Urinary bladder (tissue), 4 donors: ENCODE measurements at places on chromosomes 1 and 21. TPM values are rescaled to one million over a fixed set of nuclear protein-coding genes. Genes with fewer than 3 reads are reported as not detected.

Gene BOLA1
- total RNA-seq, result 11.4 TPM

Gene ADGRL4
- total RNA-seq, result 28.9 TPM

Gene GJA8
- total RNA-seq, result not detected

Gene RPE65
- 9.9 TPM for total RNA-seq

Gene CYP4A22
- total RNA-seq, result not detected

Gene AIRE
- 0.11 TPM for total RNA-seq

Gene C4BPA
- 0.95 TPM for total RNA-seq

Gene AIDA
- total RNA-seq, result 93.1 TPM

- no peak for DNase-seq
These were observed 29.1 kb downstream of the ZBTB17 start for GRCh38 chr1:15946571-15947381.

DNA sequence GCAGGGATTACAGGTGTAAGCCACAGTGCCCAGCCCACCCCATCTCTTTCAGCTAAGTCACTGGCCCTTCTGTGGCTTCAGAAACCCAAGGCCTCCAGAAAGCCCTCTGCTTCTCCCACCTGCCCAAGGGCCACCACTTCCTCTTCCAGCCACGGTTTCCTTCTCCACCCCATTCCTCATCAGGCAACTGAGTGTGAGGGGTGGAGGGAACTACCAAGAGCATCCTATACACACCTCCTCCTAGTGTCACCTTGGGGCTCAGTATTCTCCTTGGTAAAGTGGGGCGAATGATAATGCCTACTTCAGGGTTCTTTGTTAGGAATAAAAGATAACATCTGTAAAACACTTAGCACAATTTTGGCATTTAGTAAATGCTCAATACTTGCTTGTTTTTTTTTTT lies 30.0 kb downstream of the KNCN start:
- no peak for DNase-seq

GRCh38 chr1:212722270-212722957 lies 22.8 kb upstream of the BATF3 start:
- no peak for DNase-seq

GRCh38 chr1:37719572-37720195 lies 27.4 kb downstream of the CDCA8 start:
- DNase-seq, result no peak

DNA sequence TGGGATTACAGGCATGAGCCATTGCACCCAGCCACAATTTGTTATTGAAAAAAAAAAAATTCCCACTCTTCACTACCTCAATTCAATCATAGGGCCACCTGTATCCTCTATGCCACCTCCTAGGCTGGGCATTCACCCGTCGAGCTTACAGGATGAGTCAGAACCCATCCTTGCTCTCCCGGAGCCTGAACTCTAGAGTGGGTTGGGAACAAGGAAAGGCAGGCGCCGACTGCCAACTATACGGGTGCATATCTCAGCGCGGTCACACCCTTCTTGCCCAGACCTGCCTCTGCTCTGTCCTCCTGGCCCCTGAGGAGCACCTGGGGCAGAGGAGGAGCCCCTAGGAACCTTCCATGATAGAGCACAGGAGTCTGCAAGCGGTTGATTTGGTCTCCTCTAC lies 21.4 kb upstream of the LBR start:
- DNase-seq, result no peak

GRCh38 chr1:174875306-174875705 lies 124.4 kb upstream of the CACYBP start:
- peak; percentile 42 for DNase-seq

DNA sequence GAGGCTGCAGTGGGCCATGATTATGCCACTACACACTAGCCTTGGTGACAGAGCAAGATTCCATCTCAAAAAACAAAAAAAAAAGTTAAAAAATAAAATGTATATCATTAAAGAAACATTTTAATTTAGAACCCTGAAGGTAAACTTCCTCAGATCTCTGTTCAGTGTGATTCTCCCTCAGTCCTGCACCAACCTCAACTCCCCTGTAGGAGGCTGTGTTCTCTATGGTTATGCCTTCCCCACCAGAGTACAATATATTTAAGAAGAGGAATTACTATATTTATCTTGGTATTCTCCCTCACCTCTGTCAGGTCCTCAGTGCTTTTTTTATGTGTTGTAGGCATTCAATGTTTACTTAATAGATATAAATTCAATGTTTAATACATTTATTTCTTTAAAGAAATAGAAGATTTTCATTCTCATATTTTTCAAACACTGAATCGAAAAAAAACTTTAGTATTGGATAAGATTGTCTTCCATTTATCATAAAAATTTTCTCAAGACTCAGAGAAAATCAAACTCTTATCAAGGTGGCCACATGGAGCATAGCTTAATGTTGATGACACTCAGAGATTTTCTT lies 4.8 kb upstream of the LRRC8B start:
- no peak for DNase-seq
